ENCODE measurements at places on chromosomes 7 and 10. TPM values are rescaled to one million over a fixed set of nuclear protein-coding genes. Genes with fewer than 3 reads are reported as not detected.
A peak's percentile ranks its signal among the peaks of the same experiment; 100 is the strongest.

DNA sequence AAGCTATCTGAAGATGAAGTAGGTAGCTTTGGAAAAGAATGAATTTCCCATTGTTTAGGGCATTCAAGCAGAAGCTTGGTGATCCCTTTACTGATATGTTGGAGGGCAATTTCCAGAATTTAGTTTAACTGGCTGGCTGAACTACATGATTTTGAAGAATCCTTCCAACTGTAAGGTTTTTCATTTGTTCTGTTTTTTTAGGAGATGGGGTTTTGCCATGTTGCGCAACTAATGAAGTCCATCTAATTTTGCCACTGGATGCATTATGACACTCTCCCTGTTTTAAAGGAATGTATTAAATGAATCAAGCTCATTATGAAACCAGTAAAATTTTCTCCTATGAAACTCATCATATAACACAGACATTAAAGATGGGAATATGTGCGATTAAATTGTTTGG, 6.1 kb upstream of the DDX50 start:
- DNase-seq: no peak

DNA sequence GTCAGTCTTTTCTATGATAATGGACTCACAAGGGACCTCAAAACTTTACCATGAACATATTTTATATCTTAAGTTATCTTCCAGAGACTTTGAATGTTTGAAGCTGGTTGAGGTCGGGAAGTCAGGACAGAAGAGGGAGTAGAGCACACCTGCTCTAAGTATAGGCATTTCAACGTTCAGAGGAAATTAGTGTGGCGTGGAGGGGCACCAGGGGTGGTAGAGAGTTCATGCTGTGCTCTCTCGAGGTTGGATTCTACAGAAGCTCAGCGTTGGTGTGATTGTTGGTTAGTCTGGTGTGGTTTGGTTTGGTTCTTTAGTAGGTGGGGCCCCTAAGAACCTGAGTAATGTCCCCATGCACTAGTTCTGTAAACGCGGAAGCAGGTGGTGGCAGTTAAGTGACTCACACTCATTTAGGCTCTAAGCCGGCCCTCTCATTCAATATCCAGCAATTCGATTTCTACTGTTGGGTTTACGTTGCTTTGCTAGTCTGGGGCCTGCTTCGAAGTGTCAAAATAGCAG, 19.8 kb downstream of the CNTNAP2 start:
- no peak for DNase-seq

DNA sequence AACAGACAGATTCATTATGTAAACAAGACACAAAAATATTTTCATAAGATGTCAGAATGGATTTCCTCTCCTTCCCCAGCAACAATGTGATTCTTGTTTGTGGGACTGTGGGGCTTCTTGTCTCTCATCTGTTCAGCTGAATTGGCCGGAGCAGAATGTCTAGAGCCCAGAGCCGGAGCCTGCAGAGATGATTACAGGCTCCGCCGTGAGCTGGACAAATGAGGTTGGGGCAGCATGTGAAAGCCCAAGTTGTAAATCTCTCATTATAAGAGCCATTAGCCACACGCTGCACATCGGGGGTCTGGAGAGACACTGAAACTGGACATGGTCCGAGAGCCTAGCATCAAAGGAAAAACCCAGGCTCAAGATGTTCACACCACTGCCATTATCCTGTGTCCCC, 137.0 kb upstream of the ADAM12 start:
- no peak for DNase-seq

GRCh38 chr10:119686465-119687191, 35.4 kb downstream of the BAG3 start:
- peak; percentile 95 for DNase-seq

GRCh38 chr10:87734987-87735827, 75.5 kb downstream of the PAPSS2 start:
- DNase-seq: peak; percentile 40

DNA sequence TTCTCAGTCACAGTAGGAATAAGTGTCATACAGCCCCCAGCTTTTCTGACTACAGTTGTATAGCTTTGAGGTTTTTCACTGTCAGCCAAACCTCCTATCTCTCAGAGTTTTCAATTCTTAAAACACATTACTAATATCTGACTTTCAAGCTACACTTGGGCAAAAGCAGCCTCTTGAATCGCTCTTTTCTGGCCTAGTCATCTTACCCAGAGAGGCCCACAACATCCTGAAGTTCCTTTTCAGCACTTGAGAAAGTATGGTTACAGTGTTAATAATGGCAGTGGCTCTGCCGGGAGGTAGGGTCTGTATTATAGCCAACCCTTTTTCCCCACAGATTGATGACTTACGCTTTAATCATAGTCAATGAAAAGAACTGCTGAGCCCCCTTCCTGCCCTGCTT, 181.0 kb downstream of the LRRC4 start:
- no peak for DNase-seq

- peak; percentile 87 for DNase-seq
Measured at GRCh38 chr10:99709480-99710229, 22.3 kb downstream of the COX15 start.

- DNase-seq: no peak
Measured at GRCh38 chr10:132612571-132613504, 75.3 kb downstream of the INPP5A start.

GRCh38 chr7:28587211-28587610, 174.9 kb downstream of the CREB5 start:
- DNase-seq: no peak

DNA sequence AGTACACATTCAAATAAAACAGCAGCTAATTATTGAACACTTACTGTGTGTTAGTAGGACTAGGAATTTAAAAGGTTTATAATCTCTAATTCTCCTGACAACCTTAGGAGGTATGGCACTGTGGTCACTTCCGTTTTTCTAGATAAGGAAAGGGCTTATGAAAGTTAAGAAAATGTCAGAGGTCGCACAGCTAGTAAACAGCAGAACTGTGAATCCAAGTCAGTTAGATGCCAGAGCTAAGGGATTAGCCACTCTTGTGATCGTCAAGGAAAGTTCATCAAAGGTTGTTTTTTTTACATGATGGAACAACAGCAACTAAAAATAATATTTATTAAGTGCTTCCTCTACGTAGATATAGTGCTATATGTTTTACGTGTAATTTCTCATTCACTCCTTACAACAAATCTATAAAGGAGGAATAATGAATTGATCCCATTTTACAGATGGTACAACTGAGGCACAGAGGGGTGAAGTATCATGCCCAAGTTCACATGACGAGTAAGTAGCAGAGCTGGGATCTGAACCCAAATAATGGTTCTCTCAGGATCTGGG, 84.9 kb downstream of the NAMPT start:
- DNase-seq: no peak

DNA sequence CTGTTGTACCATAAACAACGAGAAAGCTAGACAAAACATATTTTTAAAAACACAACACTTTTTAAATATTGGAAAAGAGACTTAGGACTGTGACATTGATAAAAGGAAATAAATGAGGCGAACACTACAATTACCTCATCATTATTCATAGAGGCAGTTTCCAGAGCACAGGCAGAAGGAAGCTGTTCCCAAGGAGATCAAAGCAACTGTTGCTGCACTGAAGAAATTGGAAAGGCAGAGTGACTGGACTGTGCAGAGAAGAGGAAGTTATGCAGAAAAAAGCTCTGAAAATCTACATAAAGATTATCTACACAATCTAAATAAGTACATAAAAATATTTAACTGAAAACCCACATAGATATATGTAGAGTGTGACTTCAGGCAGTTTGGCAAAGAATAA, 32.8 kb downstream of the MYO3A start:
- DNase-seq: no peak

DNA sequence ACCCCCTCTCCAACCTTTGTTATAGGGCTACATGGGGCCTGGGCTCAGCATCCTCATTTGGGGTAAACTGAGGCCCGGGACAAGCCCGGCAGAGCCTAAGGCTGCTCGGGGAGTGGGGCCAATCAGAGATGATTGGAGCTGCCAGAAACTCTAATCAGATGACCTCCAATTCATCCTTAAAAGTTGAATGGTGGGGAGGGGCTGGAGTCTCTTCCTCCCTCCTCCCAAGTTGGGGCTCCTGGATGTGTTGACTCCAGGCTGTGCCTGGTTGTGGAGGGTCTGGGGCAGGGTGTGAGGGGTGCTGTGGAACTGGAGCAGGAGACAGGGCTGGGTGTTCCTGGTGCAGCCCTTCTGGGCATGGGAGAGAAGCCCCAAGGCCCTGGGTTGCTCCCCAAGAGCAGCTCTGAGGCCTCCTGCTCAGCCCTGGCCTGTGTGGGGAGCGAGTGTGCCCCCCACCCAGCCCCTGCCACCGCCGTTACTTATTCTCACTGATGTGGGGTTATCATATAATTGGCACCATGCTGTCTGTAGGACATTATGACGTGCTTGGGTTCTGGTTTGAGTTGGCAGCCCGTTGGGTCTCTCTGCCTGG, 2.2 kb downstream of the BHLHA15 start:
- DNase-seq: no peak

GRCh38 chr10:116300542-116300941, 23.7 kb upstream of the CCDC172 start:
- no peak for DNase-seq

DNA sequence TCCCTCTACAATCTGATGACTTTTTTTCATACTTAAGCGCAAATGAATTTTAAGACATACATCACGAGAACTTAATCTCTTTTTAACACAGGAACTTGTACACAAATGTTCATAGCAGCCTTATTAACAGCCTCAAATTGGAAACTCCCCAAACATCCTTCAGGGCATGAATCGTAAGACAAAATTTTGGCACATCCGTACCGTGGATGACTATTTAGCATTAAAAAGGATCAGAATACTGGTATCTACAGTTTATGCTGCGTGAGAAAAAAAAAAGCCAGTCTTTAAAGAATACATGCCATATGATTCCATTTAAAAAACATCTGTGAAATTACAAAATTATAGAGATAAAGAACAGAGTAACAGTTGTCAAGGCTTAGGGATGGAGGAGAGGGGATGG, 46.8 kb downstream of the PDE1C start:
- no peak for DNase-seq

- DNase-seq: peak; percentile 65
Measured at GRCh38 chr10:63206997-63207811, 74.1 kb downstream of the NRBF2 start.

GRCh38 chr10:5615316-5615715, 51.1 kb downstream of the ASB13 start:
- no peak for DNase-seq

GRCh38 chr10:69965086-69965485, 87.6 kb upstream of the MACROH2A2 start:
- no peak for DNase-seq

DNA sequence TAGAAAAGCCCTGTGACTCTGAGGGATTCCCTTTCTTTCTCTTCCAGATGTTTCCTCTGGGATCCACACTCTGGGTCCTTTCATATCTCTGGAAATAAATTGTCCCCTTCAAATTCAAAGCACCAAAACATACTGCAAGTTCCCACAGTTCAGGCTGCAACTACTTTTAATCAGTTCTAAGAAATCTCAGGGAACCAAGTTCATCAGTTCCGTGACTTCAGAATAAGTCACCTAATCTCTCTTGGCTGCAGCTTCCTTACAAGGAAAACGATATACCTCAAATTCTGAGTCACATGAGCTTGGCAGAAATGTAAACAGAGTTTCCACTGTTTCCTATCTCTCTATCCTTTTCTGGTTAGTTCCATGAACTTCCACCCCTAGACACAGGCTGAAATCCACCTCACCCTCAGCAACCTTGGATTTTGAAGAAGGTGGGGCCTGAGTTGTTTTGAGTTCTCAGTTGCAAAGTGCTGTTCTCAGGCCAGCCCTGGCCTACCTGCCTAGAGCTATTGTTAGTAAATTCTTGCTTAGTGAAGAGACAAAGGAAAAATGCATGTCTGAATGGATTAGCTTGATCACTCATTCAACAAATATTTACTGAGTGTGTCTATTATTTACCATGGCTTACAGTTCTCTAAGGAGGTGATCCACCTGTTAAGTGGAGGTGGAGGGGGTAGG, 59.3 kb upstream of the IL6 start:
- peak; percentile 83 for DNase-seq

DNA sequence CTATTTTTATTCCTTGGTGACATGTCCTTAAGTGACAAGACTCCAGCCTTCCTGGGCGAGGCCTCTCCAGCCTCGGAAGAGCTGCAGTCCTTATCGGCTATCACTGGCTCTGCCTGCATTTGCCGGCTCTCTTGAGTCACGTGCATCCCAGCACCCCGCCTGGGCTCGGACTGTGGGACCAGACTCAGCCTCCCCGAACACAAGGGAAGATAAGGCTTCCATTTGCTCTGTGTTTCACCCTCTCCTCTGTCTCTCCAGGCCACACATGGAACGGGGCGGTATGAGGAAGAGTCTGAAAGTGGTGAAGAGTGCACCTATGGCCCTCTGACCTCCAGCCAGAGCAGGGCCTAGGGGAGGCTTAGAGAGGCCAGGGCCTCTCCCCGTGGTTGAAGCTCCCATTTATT, 4.7 kb downstream of the GDF2 start:
- DNase-seq: no peak

DNA sequence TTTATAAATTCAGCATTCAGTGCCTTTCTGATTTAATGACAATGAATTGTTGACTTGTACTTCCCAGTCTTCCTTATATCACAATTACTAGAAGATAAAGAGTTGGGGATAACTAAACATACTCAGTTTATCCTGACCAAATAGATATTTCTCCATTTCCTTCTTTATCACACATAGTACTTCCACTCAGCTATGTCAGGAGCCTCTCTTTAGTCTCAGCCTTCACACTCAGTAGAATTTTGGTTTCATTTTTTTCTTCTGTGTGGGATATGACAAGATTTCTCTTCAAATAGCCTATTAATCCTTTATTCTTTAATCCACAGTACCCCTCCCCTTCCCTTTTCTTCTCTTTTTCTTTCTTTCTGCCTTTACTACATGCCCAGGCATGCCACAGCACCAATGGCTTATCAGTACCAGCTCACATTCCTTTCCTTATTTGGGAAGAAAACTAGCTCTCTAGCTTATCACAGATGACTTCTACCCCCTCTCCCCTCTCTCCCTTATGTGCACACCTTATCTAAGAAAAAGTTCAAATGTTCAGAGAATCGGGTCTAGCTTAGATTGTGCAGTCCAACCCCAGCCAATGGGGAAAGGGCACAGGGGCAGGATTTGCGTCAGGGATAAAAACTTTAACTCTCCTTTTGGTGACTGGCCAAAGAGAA, 109.0 kb downstream of the PHF14 start:
- DNase-seq: no peak

DNA sequence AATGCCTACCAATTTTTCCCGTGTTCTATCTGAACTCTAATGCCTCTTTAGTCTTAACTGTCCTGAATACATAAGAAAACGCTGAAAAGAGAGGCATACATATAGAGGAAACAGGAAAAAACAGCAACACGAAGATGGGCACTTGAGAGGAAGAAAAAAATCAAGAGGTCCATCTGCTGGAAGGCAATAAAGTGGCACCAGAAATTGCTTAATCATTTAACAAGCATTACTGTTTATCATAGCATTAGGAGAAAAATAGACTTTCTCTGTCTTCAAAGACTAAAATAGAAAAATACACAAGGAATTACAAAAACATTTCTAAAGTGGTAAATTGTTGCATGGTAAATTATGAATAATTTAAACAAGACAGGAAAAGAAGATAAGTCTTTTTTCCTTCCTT, 35.0 kb downstream of the NSUN6 start:
- no peak for DNase-seq

Gene HOXA1
- total RNA-seq: 0.39 TPM

Gene EFCAB10
- not detected for total RNA-seq

Gene ADAM22
- total RNA-seq: 0.28 TPM

Gene BMPER
- 10.7 TPM for total RNA-seq

Gene HOXA2
- total RNA-seq: 0.11 TPM

Gene TMEM273
- total RNA-seq: not detected

Gene STK31
- total RNA-seq: not detected

Measured in HFFc6 (cell line).